Amygdala (tissue), 56 donors: ENCODE measurements at places on chromosomes 3 and 15.

GRCh38 chr3:99645277-99646106, 7.1 kb downstream of the COL8A1 start:
- DNase-seq, result no peak

GRCh38 chr3:160162440-160162839, 62.8 kb upstream of the C3orf80 start:
- DNase-seq, result no peak

DNA sequence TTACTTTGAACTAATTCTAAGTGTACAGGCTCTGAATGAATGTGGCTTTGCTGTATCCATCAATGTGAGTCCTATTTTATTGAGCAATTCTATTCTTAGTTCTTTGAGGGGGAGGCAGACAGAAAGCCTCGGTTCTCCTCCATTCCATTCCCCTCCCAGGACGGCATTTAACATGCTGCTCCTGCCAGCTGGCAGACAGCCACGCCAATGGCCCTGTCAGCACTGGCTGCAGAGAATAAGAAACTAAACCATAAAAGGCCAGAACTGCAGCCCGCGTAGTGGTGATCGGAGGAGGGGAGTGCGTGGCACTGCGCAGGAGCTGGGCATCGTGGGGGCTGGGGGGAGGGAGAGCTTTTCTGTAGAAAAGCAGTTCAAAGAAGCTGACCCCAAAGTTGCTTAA, 76.0 kb upstream of the HACD2 start:
- no peak for DNase-seq

- DNase-seq, result no peak
Measured at GRCh38 chr15:66014022-66014421, 144.7 kb downstream of the RAB11A start.

- no peak for DNase-seq
Measured at GRCh38 chr3:60308808-60309207, 942.4 kb downstream of the FHIT start.

DNA sequence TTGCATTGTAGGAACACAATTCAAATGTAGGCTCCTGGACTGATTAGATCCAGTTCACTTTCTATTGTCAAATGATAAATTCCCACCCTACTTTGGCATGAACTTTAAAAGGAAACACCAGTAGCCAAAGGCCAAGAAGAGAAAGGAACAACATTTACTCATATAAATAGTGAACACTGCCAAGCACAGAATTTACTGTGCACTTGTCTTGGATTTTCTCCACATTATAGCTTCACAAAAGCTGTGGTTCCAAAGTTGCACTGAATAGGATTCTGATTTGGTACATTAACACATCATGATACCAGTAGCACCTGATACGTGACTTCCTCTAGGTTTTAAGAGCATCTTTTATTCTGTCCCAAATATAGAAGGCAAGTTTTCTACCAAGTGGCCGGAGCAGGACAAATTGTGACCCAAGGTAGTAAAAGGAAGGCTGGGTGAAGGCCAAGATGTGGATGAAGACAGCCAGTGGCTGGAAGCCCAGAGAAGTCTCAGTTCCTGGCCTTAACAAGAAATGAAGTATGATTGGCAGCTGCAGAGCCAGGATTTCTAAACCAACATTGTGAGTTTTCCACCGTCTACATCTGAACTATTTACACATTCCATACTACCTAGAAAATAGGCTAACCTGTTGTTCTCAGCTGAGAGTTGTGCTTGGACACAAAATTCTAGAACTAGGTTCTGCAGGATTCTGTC, 206.7 kb downstream of the THRB start:
- DNase-seq, result no peak

DNA sequence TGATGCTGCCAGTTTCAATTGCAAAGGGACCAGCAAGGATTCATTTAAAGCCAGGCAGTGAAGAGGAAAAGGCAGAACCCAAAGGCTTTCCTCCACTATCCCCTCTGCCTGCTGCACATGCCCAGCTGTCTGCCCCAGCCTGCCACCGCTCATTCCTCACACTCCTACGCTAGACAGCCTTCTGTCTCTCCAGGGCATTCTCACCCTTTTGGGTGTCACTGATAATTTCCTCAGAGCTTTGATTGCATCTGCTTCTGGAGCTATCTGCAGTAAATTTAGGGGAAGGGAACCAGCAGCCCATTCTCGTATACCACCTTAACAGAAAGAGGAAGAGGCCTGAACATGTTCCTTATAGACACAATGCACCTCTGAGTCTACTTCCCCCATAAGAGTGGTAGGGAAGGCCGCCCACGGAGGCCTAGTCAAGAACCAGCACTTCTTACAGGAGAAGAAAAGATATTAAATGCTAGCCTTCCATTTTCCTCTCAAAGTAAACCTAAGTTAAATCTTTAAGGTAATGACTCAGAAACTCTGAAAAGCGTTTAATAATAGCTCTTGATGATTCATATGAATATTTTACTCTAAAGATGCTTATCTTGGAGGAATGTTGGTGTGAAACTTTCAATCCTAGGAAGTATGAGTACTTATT, 20.9 kb downstream of the NUDT16 start:
- no peak for DNase-seq

DNA sequence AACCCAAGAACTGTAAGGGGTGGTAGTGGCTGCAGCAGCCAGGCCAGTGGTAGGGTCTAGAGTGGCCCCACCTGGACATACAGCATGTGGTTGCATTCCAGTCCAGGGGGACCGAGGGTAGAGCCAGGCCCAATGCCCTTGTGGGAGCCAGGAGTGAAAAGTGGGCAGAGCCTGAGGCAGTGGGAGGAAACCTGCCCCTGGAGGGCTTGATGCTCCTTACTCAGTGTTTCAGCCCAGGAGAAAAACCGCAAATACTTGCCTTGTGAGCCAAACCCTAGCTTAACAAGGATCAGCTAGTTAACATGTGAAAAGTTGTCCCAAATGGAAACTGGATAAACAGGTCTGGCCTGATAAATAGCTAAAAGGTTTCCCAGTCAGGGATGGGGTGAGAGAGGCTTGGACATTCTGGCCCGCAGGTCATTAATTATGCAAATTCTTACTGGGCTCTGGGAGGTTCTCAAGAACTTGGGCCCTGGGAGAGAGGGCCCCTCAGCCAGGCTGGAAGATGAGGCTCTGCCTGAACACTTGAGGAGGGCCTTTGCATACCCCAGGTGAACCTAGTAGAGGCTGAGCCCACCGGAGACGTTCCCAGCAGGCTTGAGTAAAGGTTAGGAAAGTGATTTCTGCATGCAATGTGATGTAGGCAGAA, 222.1 kb downstream of the THSD4 start:
- no peak for DNase-seq

DNA sequence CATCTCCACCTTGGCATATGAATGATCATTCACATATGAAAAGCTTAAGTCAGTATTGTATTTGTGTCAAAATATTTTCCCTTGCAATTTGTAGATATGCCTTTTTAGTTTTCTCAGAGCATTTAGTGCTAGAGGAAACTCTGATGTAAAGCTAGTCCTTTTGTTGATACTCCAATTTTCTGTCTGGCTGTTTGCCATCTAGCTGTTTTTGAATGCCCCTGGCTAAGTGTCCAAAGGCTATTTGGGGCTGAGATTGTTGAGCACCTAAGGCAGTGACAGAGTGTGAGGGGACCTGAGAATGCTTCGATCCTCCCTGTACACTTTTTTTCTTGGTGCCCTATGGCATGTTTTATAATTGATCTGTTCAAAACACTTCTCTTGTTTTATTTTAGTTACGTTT, 3.1 kb downstream of the SLC51B start:
- DNase-seq, result no peak

GRCh38 chr3:142680710-142681109, 43.1 kb upstream of the TRPC1 start:
- no peak for DNase-seq

DNA sequence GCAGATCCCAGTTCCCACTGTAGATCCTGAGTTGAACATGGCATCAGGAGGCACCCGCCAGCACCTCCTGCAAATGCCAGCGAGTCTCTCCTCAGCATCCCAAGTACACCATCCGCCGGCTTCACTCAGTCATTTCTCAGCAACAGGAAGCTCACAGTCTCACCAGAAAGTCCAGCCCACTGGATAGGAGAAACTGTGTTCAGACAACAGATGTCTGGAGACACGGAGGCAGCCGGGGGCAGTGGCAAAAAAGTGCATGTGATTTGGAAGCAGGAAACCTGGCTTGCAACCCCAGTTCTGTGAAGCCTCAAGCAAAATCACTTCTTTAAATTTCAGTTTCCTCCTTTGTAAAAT, 68.7 kb downstream of the SRGAP3 start:
- DNase-seq, result no peak

- no peak for DNase-seq
Measured at GRCh38 chr3:177481329-177481728, 284.0 kb upstream of the TBL1XR1 start.

- no peak for DNase-seq
Measured at GRCh38 chr15:79378394-79379109, 53.6 kb upstream of the MINAR1 start.

DNA sequence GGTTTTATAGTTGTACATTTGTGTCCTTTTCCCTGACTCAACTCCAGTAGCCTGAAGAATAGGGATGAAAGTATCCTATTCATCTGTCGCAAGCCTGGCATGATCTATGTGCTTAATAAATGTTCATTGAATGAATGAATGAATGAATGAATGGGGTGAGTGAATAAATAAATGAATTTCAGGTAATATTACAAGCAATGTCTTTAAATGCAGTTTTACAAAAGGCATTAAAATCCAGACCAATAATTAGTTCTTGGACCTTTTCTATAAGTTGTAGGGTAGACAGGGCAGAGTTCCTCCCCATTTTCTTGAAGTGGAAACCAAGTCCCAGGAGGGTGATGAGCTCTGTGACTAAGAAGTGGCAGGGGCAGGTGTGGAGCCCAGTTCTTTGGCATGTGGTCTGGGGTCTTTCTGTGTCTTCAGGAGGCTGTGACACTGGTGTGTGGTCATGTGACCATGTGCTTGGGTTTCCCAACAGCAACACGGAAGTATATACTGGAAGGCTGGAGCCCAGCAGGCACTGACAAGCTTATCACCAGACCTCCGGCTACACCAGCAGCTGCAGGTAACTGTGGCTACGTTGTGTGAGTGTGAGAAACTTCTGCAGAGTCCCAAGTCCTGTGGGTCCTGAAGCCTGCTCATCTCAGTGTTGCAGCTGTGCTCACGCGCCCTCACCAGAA, 18.3 kb downstream of the XYLB start:
- no peak for DNase-seq

- DNase-seq, result no peak
Measured at GRCh38 chr3:168249205-168249549, 153.5 kb upstream of the GOLIM4 start.

- DNase-seq, result no peak
Measured at GRCh38 chr3:47394881-47395280, 14.1 kb downstream of the PTPN23 start.

GRCh38 chr15:57865294-57865693, 158.8 kb downstream of the POLR2M start:
- no peak for DNase-seq

GRCh38 chr15:94840794-94841783, 609.7 kb downstream of the MCTP2 start:
- no peak for DNase-seq

DNA sequence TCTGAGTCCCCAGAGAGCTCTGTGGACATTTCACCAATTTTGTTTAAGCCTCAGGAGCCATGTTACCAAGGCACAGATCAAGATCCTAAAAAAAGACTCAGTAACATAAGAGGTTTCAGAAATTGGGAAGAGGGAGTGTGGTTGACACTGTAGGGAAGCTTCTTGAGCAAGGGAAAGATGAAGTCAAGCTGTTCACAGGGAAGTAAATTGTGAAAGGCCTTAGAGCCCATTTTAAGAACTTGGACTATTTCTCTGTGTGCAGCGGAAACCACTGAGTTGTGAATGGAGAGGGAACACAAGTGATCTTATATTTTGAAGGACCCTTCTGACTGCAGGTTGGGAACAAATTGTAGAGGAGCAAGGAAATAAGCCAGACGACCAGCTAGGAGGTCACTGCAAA, 18.7 kb downstream of the BCL2A1 start:
- no peak for DNase-seq

DNA sequence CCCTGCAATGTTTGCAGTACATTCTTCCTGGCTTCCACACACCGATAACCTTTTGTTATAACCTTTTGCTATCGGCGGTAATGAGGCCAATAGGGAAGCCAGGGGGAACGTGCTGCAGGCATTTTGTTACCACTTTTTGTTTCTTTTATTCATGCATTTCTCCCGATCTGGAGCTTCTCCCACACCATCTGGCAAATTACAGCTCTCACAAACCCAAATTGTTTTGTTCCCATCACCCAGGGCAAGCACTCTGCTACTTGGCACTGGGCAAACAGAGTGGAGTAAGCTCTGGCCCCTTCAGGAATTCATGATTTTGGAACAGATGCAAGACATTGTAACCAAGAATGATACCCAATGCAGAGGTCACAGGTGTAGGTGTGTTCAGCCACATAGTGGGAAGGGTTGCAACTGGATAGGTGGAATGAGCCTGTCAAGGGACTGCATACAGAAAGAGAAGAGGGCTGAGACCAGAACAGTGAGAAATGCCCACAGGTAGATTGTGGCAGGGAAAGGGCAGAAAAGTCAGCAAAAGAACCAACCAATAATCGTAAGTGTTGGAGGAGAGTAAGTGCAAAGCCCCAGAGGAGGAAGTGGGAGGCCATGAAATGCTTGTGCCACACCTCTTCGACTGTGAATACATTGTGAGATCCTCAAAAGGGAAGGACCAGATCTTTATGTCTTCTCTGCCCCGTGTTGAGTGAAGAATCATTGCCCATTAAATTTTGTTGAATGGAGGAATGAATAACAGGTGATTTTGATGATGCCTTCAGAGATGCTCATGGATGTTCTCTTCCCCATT, 45.8 kb downstream of the PARP15 start:
- DNase-seq, result no peak

DNA sequence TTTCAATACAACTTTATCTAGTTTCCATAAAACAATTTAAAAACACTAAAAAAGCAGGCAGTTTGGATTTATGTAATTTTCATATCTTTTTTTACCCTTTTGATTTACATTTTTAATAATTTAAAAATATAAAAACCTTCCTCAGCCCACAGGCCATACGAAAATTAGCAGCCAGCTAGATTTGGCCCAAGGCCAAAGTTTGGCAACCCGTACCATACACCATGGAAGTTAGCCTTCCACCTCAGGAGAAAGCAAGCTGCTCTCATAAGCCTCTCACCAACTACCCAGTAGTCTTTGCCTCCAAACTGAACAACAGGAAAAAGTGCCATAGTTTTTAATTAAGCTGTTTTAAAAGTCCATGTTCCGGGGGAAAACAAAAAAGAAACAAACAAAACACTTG, 107.3 kb upstream of the TRIM42 start:
- DNase-seq, result no peak

GRCh38 chr3:59517388-59517787, 467.6 kb upstream of the CFAP20DC start:
- DNase-seq, result no peak

- no peak for DNase-seq
Measured at GRCh38 chr3:5053021-5053831, 68.9 kb upstream of the ARL8B start.

- DNase-seq, result no peak
Measured at GRCh38 chr15:35986191-35986721, 440.3 kb upstream of the DPH6 start.

- no peak for DNase-seq
Measured at GRCh38 chr3:194354315-194354714, 3.2 kb upstream of the CPN2 start.

GRCh38 chr15:70521576-70522322, 241.6 kb downstream of the UACA start:
- no peak for DNase-seq

GRCh38 chr3:42398080-42398479, 12.3 kb downstream of the LYZL4 start:
- no peak for DNase-seq
